ENCODE measurements at places on chromosomes 16 and 17.

- no peak for DNase-seq
These were observed 51.3 kb upstream of the FA2H start for GRCh38 chr16:74825941-74826340.

- DNase-seq, result no peak
These were observed 11.4 kb downstream of the SLC5A10 start for GRCh38 chr17:18963126-18964017.

- peak; percentile 19 for DNase-seq
These were observed at the start of gene CD300C for GRCh38 chr17:74545843-74546230. Gene CD300C, minus strand, starts transcription at chr17:74546115. Its CDS starts 333 bp downstream, at chr17:74545782.

DNA sequence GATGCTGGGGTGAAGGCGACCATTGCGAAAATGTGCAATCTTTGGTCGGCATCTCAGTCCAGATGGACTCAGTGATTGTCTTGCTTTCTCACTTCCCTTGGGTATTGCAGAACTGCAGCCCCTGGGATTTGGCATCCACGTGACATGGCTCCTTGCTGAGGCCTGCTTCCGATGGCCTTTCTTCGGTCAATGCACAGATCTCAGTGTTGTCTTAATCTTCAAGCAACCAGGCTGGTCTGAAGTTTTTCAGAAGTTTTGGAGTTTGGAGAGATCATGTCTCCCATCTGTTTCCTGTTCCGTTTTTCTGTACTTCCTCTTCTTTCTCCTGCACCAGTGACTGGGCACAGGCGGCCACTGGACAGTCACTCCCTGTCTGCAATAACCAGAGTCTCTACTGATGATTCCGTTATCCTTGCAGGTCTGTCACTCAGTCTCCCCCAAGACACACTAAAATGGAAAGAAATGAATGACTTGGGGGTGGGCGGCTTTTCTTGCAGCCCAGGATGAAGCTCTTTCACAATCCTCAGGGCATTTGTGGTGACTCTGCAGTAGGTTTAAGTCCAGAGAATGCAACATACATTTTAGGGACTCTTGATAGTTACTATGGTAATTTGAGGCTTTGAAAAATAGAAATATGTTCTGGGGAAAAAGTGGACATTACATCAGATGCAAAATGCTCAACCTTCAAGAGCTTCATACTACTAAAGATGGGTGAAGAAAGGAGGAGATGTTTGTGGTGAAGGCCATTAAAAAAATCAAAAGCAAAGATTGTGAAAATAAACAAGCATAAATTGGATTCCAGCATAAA is 106.3 kb upstream of the ZFHX3 start:
- DNase-seq, result no peak

- no peak for DNase-seq
These were observed 1.8 kb upstream of the JMJD8 start for GRCh38 chr16:685967-686366.

- no peak for DNase-seq
These were observed 25.9 kb downstream of the OGFOD1 start for GRCh38 chr16:56477096-56477878.

DNA sequence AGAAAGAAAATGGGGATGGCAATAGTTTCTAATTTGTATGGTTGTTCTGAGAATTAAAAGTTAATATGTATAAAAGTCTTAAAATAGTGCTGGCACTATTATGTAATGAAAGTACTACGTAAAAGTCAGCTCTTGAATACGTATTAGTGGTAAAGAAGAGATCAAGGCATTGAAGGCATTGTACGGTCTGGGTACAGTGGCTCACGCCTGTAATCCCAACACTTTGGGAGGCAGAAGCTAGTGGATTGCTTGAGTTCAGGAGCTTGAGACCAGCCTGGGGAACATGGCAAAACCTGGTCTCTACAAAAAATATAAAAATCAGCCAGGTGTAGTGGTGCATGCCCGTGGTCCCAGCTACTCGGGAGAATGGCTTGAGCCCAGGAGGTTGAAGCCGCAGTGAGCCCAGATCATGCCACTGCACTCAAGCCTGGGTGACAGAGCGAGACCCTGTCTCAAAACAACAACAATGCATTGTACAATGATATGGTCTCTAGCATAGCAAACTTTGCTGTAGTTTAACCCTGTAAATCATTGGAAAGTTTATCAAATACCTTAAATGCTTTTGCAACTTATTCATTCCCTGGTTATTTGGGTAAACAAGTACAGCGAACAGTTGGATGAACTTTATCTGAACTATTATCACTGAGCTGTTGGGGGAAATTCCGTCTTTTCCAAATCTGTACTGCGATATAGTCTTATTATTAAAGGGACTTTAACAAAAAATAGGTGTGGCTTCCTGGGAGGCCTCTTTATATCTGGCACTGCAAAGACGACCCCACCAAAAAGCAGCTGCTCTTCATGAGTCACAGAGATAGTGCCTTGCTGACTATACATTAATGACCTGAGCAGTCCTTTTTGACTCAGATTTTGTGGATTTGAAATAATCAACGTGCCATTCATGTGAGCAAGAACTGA is 73.6 kb downstream of the GPRC5B start:
- DNase-seq, result no peak

- DNase-seq, result no peak
These were observed 11.7 kb upstream of the TMIGD1 start for GRCh38 chr17:30345527-30346075.
